ENCODE measurements at places on chromosomes 3 and 15. TPM values are rescaled to one million over a fixed set of nuclear protein-coding genes. Genes with fewer than 3 reads are reported as not detected.

Gene CSTA
- total RNA-seq = not detected

Gene EFHB
- total RNA-seq = 0.34 TPM

Gene TTLL13
- not detected for total RNA-seq

Gene THSD4
- total RNA-seq = 23.6 TPM

Gene CD80
- total RNA-seq = not detected

Gene STRIT1
- not detected for total RNA-seq

Gene DUOXA2
- not detected for total RNA-seq

Gene GABRR3
- not detected for total RNA-seq

Gene C3orf49
- total RNA-seq = not detected

Gene KIF7
- total RNA-seq = 1.2 TPM

Gene TMCO5A
- total RNA-seq = not detected

Gene ANKUB1
- not detected for total RNA-seq

Gene NIT2
- total RNA-seq = 7.0 TPM

Gene PRR23C
- total RNA-seq = not detected

Gene SYNM
- total RNA-seq = 86.0 TPM

Gene EPHA3
- total RNA-seq = under 0.01 TPM

Gene PLA2G4D
- not detected for total RNA-seq

Gene KBTBD13
- not detected for total RNA-seq

Gene RGMA
- not detected for total RNA-seq

Gene TGM4
- total RNA-seq = not detected

Gene IL17RB
- under 0.01 TPM for total RNA-seq

Gene RTP3
- not detected for total RNA-seq

Gene C3orf22
- total RNA-seq = not detected

Gene ALDH1A2
- total RNA-seq = 25.0 TPM
